NCI-H1436 treated with DMSO at 0.1 percent for 48 hours (cell line): ENCODE measurements at places on chromosomes 3 and 15.

- DNase-seq: no peak
These were observed 2.0 kb downstream of the P4HTM start for GRCh38 chr3:48991851-48992545.

DNA sequence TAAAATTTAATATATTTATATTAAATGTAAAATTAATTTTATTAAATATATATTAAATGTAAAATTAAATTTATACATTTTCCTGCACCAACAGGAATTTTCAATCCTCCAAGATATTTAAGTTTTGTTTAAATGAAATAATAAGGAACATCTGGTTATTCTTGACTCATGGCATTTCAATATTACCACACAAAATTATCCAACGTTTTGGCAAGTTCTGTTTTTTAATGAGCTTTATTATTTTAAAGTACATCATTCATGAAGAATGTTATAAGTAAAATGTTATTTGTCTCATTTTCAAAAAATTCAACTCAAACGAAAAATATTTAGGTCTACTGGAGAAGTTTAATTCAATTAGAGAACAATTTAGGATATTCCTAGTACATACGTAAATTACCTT, 811.4 kb downstream of the NAALADL2 start:
- no peak for DNase-seq

DNA sequence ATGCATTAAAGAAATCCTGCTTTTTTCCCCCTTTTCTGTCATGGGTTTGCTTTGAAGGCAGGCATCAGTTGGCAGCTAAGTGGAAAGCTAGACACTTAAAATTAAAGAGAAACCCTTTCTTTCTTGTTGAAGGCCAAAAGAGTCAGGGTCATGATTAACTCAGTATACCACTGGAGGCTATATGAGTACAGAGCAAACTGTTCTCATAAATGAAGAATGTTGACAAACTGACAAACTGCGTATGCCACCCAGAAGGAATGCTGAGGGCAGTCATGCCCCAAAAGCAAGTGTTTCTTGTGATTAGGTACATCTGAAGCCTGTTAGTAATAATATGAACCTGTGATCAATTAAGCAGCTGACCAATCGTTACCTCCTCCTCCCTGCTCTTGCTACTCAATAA, 43.6 kb upstream of the COL6A6 start:
- no peak for DNase-seq

DNA sequence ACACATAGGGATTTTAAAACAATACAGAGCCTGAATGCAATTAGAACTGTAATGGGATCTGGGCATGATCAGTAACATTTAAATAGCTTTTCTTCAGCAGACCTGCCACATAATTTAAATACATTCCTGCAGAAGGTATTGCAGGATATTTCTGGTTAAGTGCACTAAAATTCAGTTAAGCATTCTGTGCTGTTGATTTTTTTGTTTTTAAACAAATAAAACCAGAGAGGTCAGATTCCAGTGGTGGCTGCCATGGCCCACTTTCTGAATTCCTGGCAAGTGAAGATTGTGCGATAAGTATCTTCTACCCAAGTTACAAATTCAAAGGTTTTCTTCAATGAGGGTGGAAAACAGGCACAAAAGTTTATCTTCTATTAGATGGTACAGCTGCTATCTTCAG, 98.7 kb downstream of the RAP2B start:
- DNase-seq: no peak

DNA sequence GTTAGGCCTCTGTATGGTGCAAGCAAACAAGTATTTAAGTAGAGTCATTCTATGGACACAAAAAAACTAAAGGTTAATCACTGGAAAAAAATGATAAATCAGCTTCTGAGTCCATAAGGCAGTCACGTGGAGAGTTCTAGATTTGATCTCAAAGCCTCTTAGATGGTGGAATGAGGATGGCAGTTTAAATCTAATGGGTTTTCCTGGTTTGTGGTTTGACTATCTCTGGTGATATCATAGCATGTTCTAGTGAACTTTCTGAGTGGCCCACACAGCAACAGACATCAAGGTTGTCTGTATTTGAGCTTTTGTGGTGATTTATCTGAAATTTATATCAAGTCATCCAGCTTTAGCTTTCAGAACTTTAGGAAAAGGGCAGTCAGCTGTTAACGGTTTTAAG, 52.4 kb downstream of the ILDR1 start:
- no peak for DNase-seq

DNA sequence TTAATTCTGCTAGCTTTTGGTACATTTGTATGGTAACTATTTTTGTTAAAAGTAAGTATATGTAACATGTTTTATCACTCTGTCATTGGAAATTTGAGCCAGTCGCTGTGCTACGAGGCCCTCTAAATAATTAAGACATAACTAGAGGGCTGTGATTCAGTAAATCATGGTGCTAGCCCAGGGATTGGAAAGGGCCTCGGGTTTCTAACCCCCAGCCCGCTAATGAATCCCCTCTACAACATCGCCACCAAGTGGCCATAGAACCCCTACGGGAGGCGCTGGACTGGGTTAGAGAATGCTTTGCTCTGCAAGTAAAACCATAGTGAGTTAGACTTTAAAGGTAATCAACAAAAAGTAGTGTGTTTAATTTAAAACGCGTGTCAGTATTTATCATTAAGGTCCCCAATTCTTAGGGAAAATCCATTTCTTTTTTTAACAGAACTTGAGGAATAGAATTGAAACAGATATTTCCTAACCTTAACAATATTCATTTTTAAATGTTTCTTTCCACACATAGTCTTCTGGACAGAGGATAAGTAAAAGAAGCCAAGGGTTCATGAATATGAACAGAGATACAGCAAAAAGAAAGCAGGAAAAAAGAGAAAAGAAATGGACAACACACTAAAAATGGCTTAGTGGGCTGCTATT, 744.7 kb downstream of the EPHA3 start:
- DNase-seq: no peak

DNA sequence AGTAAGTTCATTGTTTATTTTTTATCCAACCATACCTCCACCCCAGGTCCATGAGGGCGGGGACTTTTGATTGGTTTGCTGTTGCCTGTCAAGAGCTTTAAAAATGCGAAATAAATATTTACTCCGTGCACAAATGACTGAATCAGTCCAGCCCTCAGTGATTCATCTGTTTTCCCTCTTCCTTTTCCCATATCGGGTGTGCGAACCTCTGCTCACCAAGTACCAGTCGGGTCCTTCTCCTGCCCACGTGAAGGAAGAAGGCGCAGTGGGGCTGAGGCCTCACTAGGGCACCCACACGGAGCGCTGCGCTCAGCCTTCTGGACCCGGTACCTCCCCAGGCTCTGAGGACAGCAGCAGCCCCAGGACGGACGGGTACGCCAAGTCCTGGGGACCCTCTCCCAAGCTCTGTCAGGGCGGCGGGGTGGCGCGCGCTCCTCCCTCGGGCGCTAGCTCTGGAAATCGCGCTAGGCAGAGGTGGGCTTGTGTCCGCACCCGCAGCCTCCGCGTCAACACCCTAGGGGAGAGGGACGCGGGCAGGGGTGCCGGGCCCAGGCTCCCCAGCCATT, 70.5 kb upstream of the EPHB3 start:
- DNase-seq: no peak

DNA sequence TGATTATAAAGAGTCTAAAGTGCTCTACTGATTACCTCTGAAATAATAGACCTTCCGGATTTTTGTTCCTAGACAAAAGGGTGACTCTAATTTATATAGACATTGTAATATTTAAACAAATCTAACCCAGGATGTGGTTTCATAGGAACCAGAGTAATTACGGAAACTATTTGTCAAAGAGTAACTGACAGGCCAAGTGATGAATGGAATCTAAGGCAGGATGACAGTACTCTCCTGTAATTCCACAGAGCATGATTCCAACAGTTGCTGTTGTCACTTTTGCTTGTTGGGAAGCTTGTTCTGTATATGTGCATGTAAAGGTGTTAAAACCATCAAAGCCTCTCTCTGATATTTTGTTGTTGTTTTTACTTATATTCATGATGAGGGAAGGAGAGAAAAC, 1141.0 kb downstream of the IGSF11 start:
- peak; percentile 25 for DNase-seq

- no peak for DNase-seq
These were observed 149.0 kb upstream of the ST8SIA2 start for GRCh38 chr15:92244703-92245102.

DNA sequence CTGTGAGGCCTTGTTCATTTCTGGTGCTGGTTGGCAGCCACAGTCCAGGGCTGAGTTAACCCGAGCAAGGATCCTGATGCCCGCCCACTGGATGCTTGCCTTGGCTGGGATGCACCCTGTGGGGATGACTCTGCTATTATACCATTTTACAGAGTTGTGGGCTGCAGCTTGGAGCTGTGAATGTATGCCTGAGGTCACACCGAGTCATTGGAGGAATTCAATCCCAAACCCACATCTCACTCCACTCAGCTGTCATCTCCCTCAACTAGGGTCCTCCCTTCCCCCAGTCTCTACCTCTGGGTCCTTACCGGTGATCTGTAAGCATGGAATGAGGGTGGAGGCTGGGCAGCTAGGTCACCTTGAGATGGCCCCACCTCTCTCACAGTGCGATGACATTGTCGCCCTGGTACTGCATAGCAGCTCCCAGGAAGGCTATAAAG, 22.1 kb downstream of the MAPKAPK3 start:
- DNase-seq: no peak

DNA sequence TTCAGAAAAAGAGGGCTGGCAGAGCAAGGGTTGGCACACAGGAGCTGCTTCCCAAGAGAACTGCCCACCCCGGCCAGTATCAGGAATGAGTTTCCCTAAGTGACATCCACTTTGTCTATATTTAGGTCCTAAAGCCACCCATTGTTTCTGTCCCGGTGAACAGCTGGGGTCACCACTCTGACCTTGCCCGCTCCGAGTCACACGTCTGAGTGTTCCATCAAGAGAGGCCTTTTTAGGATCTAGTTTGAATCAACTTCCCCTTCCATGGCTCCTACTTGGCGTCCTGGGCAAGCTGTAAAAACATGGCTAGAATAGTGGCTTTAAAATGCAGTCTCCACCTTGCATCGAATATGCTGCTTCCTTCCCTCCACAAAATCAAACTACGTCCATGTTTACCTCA, 109.6 kb upstream of the ARHGEF3 start:
- DNase-seq: no peak

GRCh38 chr15:39034816-39035215, 470.2 kb upstream of the RASGRP1 start:
- no peak for DNase-seq

- DNase-seq: no peak
These were observed 22.3 kb downstream of the CFAP92 start for GRCh38 chr3:128971421-128972100.

DNA sequence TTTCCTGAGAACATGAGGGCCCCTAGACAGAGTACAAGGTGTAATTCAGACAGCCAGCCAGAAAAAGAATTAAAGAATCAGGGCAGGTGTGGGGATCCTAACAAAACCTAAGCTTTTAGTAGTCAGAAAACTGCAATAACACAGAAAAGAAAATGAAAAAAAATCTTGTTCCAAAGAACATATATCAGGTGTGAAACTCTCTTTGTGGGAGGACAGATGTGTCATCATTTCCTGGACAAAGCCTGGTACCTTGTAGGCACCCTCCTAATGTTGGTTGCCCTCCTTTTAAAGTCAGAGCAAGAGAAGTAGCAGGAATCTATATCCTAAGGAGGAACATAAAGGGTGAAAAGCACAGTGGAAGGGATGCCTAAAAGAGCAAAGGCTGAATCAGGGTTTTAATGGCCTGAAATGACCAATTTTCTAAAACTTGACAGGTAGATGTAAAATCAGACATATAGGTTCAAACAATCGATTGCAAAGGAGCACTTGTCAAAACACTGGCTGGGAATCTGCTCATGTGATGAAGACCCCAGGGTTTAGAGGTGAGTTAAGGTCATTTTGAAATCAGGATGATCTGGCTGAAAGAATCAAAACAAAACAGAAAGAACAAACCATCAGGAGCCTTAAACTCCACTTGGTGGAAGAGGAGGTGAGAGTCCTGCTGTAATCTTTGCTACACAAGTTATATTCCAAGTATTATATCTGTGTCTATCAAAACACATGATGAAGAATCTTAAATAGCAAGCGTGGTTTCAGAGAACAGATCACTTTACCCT, 54.9 kb downstream of the TGFBR2 start:
- no peak for DNase-seq

DNA sequence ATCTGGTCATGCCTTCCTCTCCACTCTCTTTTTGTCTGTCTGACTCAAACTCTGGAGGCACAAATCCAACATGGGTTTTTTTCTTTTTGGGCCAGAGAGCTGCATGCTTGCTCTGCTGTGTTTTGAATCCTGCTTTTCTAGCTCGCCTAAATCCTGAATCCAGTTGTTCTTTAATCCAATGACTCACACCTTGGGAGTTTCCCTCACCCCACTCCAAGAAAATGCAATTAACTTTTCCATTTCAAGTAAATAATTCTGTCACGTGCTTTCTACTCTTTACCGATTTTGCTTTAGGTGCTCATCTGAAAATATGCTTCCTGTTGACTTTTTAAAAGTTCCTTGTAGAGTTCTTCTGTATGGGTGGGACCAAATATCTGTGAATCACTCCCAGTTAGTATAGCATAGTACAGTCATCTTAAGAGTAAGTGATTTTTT, 47.6 kb downstream of the SLMAP start:
- no peak for DNase-seq

DNA sequence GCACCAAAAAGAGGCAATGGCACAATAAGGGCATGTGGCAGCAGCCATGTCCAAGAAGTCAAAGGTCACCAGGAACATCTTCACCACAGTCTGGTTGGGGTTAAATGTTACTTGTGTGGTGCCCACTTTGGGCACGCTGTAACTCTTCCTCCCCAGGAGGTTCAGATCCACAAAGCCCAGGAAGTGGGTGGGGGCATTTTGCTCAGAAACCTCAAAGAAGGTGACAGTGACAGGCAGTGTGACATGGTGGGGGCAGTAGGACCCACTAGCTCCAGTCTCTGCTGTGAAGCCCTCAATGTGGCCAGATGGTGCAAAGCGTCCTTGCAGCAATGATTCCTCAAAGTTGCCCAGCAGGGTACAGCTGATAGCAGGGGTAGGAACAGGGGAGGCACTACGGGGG, 5.8 kb downstream of the ZNF80 start:
- no peak for DNase-seq

- no peak for DNase-seq
These were observed 41.8 kb downstream of the ITGB5 start for GRCh38 chr3:124845406-124845805.

DNA sequence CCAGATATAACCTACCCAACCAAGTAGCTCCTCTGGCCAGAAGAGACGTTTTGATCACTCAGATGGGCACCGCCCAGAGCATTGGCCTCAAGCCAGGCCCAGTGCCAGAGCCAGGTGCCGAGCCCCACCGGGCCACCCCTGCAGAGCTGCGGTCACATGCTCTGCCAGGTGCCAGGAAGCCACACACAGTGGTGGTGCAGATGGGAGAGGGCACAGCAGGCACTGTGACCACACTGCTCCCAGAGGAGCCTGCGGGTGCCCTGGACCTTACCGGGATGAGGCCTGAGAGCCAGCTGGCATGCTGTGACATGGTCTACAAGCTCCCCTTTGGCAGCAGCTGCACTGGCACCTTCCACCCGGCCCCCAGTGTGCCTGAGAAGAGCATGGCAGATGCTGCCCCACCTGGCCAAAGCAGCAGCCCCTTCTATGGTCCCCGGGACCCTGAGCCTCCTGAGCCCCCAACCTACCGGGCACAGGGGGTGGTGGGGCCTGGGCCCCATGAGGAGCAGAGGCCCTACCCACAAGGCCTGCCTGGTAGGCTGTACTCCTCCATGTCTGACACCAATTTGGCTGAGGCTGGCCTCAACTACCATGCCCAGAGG, 19.1 kb upstream of the APEH start:
- DNase-seq: no peak
